ENCODE measurements at places on chromosomes 1 and 21.

GRCh38 chr1:180508725-180509097 is 6.3 kb upstream of the ACBD6 start:
- no peak for DNase-seq

- DNase-seq = no peak
Observed at GRCh38 chr1:152941037-152941711, 5.8 kb upstream of the SPRR5 start.

DNA sequence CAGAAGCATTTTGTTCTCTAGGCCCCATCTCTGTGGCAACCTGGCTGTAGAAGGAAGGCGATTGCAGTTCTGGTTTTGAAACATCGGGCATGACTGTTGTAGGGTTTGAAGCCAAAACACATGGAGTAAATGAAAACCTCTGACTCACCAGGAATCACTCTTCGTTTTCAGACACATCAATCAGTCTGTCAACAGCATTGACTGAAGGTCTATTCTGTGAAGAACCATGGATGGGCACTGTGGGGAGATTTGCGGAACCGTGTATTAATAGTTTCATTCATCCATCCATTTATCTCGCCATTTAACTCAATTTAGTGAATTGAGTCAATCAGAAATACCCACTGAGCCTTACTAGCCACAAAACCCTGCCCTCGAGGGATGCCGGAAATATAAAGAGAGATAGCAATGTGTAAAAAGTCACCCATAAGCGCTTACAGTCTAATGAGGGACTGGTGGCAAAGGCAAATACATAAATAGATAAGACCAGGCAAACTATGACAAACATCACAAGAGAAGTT is 364.6 kb upstream of the PROX1 start:
- DNase-seq = no peak

DNA sequence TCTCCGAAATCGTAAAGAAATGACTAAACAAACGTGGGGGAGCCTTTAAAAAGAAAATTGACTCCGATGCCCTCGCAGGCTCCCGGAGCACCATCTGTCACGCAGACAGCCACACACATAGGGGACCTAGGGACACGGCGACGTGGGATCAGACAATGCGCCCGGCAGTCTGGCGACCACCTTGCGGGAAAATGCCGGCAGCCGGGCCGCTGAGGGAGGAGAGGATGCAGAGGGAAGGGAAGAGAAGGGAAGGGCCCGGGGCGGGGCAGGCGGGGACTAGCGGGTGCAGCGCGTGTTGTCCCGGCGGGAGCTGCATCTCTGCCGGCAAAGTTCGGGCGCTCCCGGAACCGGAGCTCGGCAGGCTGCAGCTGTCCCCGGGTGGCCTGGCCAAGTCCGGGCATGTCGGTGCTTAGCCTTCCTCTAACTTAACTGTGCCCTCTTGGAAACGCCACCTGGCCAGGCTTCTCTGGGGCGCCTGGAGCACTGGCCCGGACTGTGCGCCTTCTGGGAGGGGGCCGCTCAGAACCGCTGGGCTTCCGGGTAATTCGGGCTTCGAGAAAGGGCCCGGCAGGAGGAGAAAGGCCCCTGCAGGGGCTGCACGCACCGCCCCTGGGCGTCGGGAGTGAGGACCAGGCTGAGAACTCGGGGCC is 1.8 kb downstream of the NHLH2 start:
- no peak for DNase-seq

GRCh38 chr1:115577513-115577912 is 64.3 kb upstream of the VANGL1 start:
- DNase-seq = no peak

DNA sequence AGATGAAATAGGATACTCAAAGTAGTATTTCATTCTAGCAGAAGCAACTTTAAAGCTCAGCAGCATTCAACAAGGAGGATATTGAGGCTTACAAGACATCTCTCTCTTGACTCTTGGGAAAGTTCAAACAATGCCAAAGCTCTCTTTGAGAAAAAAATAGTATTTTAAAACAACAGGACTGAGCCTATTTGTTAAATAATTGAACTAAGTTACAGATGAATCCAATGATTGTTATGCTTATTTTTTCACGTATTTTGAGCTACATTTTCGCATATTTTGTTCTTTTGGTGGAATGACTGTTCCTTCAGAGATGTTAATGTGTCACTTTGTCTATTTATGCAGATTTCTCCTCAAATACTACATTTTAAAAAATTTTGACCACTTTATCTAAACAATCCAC is 200.7 kb downstream of the KCTD3 start:
- DNase-seq = no peak

DNA sequence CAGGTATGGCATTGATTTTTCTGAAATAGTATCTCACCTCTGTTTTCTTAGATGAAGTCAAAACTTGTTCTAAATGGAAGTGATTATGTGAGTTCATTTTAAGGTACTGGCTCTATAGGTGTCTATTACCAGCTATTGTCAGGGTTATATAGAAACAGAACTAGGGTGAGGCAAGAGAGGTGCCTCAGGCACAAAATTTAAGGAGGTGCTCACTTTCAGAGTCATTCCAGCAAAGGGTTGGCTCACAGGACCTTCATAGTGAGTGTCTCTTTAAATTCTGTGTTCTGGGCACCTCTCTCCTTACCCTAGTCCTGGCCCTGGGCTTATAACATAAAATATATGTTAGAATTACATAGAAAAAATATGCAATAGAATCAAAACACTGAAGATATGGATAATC is 49.3 kb downstream of the KIAA0319L start:
- no peak for DNase-seq
